Ascending aorta (tissue), 2 donors: ENCODE measurements at places on chromosomes 16 and 17. TPM values are rescaled to one million over a fixed set of nuclear protein-coding genes. Genes with fewer than 3 reads are reported as not detected.

FOXJ1 gene
- not detected for total RNA-seq

CCL17 gene
- total RNA-seq: not detected

KRT25 gene
- total RNA-seq: not detected

ZSCAN10 gene
- not detected for total RNA-seq

USP43 gene
- not detected for total RNA-seq

DNA sequence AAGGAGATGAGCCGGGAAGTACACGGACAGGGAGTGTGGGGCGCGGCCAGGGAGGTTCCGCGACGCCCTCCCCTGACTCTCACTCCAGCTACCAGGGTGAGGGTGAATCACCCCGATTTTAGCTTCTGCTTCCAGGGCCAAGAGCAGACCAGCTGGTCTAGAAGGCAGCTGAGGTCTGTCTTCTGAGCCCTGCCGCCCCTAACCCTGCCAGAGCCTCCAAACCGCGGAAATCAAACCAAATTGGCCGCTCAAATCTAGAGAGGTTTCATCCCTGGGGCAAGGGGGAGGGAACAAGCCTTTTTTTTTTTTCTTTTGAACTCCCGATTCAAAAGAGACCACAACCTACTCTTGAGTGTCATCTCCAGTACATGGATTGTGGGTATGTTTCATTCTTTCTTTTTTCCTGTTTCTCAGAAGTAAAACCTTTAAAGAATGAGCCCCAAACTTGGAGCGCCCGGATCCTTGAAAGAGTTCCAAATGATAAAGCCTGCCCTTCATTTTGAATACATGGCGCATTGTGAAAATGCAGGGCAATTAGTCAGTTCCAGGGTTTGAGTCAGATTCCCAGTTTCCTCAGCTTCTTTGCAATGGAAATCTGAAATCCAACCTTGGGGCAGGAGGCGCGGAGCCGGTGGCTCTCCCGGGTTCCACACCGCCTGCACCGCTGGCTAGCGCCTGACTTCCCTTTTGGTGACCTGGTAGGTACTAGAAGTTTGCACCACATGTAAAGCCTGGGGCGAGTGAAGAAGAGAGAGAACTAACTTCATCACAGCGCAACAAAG is 16.5 kb upstream of the ZFHX3 start:
- no peak for DNase-seq

DNA sequence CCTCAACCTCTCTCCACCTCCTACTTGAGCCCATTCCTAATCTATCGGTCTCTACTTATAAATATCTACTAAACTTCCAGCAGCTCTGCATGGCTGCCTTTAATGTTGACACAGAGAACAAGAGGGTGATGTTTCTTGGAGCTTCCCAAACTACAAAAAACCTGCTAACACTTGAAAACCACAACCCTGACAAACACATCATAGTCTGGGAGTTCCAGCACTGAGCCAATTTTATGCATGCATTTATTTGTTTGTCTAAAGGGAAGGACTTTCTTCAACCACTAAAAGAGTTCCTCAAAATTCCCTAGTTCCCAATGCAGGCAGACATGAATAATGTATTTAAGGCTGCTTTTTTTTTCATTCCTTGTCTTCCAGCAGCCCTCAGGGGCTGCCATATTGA is 331.8 kb upstream of the XYLT1 start:
- no peak for DNase-seq

DNA sequence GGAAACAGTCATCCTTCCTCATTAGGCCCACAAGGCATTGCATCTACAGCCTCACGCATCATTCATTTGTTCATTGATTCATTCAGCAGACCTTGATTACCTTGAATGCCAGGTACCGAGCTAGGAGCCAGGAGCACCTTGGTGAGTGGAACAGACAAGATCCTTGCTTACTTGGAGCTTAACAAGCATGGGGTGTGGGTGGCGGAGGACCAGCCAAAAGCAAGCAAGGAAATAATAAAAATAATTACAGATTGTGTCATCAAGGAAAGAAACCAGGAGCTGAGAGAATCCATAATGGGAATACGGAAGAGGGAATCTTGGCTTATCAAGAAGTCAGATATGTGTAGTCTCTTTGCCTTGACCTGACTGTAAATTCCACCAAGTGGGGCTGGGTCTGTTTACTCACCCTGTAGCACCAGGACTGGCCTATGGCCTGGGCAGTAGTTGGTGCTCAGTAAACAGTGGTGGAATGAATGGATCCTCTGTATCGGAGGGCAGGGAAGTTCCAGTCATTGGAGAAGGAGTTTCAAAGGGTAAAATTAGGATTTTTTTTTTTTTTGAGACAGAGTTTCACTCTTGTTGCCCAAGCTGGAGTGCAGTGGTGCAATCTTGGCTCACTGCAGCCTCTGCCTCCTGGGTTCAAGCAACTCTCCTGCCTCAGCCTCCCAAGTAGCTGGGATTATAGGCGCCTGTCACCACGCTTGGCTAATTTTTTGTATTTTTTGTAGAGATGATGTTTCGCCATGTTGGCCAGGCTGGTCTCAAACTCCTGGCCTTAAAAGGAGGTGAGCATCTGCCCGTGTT is 157.7 kb downstream of the MSI2 start:
- DNase-seq: no peak

GRCh38 chr16:84832488-84833143 is 12.8 kb downstream of the CRISPLD2 start:
- DNase-seq: peak; percentile 86

DNA sequence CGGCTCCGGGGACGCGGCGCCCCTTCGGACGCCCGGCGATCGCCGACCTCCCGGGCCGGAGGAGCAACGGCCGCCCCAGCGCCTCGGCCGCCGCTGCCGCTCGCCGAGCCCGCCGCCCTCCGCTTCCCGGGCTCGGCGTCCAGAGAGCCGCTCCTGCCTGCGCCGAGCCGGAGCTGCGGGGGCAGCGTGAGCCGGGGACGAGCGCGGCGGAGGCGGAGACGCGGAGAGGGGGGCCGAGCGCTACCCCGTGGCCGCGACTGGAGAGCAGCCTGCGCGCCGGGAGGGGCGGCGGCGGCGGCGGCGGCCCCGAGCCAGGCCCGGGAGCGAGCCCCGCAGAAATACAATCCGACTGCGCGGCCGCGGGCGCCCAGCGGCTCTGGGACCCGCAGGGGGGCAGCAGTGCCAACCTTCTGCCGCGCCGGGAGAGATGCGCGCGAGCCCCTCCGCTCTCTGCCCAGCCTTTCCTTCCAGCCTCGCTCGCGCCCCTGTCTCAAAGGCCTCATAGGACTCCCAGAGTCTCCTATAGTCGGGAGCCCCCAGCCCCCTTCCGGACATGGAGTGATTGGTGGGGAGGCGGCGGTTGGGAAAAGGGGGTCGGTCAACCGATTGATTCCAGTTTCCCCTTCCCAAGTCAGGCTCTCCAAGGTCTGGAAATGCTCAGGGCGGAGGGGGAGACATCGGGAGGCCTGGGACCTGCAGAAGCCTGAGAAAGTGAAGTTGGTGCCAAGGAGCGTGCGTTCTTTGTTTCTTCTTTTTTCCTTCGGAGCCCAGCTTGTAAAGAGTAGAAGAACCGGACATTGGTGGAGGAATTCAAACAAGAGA is 1.0 kb upstream of the SDK2 start:
- DNase-seq: no peak

DNA sequence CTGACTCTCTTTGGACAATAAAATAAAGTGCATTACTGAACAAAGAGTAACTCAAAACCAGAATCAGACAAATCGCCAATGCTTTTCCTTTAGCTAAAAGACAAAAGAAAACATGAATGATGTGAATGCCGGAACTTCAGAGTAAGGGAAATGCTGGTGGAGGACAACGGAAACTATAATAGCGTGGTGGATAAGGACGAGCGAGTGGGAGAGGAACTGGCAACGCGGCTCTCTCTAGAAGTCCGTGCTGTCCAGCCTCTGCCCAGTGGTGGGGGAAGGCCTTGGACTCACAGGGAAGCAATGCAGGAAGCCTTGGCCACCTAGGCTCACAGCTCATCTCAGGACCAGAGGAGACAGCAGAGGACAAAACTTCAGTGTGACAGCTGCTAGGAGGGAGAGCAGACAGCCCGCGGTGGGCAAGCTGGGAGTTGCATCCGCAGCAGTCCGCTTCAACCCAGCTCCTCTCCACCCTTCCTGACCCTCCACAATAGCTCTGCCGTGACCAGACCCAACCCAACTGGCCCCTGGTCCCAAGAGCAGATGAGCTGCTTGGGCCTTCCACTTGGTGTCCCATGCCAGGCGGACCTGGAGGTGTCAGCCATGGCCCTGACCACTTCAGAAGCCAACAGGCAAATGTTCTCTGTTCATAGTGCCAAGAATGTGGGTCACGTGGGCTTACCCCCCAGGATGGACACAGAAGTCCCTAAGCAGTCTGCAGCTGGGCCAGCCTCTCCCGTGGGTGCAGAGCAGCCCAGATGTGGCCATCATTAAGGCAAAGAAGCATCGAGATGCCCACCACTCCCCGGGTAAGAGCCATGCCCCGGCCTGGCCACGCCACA is 5.3 kb upstream of the FAAP100 start:
- DNase-seq: no peak

DNA sequence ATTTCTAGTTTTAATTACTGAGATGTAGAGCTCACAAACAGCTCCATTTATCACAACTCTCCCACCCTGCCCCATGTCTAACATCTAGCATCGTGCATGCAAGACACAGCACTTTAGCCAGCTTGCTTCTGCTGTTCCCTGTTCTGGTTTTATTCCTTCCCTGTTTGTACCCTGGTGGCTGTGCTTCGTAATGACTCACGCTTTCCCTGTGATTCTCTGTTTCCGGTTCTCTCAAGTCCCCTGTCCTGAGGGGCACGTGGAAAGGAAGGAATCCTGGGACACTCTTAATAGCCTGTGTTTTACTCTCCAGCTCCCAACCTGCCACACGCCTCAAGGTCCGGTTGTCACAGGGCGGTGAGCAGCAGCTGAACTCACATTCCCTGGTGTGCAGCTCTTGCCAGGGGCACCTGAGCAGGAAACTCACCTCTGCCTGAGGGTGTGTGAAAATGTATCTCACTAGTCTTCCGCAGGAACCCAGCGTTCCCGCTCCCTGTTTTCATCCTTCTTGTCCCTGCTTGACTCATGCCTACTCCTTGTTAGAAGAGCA is 10.6 kb downstream of the SHISA6 start:
- DNase-seq: no peak

DNA sequence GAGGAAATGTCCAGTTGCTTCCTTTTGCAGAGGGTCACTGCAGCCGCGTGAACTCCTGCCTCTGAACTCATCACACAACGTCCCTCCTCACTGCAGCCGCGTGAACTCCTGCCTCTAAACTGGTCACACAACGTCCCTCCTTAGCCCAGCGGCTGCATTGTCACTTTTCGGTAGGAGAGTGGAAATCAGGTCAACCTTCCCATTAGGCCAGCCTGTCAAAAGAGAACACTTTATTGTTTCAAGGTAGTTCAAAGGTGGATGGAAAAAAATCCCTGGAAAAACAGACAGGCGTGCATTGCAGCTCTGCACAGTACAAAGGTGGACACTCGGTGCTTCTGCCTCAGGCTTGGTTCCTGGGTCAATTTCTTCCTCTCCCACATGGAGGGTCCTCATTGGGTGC is 280.2 kb downstream of the FOXL1 start:
- no peak for DNase-seq

- no peak for DNase-seq
Measured at GRCh38 chr17:61766520-61766919, 96.8 kb downstream of the BRIP1 start.

DNA sequence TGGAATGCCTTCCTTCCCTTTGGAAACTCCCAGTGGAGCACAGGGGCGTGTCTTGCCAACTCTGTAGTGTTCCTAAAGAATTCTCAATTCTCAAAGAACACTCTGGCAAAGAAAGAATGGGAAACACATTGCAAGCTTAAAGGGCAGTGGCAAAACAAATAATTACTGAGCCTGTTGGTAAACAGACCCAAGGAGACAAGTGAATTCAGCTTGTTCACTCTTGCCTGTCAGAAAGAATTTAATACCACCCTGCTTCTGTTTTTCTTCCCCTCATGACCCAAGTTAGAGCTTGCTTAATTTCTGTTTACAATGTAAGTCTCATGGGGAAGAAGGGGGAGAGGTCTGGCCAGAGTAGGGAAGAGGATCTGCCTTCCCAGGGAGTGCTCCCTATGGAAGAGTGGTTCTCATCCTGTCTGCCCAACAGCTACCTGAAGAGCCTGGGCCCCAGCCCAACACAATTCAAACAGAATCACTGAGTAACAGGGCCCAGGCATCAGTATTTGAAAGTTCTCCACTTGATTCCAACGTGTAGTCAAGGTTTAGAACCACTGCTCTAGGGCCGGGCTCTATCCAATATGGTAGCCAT is 386.0 kb downstream of the SLC39A11 start:
- DNase-seq: no peak

DNA sequence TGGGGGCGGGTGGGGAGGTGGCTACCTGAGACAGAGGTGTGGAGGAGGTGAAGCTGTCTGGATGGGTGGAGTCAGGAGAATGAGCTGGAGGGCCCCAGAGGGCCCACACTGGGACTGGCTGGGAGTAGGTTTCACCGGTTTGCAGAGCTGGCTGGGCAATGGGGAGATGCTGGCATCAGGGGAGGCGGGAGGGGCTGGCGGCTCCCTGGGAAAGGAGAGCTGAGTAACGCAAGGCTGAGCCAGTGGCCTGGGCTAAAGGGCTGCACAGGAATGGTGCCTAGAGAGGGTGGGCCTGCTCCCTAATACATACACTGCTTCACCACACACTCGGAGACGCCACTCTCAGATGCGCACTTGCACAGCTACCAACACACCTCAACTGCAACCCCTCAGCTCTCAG is 12.4 kb downstream of the P3H4 start:
- DNase-seq: no peak

GRCh38 chr16:67150047-67150832 is 558 bp downstream of the B3GNT9 start:
- no peak for DNase-seq

- no peak for DNase-seq
Measured at GRCh38 chr16:51392521-51393187, 241.6 kb upstream of the SALL1 start.

- no peak for DNase-seq
Measured at GRCh38 chr16:83705856-83706255, 101.9 kb upstream of the HSBP1 start.

DNA sequence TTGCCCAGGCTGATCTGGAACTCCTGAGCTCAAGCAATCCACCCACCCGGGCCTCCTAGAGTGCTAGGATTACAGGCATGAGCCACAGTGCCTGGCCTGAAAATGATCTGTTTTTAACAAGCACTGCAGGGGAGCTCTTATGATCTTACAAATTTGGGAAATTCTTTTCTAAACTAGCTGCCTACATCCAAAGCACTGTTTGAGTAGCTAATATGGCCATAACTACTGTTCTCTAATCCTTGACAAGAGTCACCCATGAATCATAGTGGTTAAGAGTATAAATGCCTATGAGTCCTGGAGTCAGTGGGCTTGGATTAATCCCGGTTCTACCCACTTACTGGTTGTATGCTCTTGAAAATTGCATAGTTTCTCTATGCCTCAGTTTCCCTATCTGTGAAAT is 1.4 kb upstream of the CPPED1 start:
- no peak for DNase-seq
